T-helper 17 cell (primary cell): ENCODE measurements at places on chromosomes 1 and 21.

DNA sequence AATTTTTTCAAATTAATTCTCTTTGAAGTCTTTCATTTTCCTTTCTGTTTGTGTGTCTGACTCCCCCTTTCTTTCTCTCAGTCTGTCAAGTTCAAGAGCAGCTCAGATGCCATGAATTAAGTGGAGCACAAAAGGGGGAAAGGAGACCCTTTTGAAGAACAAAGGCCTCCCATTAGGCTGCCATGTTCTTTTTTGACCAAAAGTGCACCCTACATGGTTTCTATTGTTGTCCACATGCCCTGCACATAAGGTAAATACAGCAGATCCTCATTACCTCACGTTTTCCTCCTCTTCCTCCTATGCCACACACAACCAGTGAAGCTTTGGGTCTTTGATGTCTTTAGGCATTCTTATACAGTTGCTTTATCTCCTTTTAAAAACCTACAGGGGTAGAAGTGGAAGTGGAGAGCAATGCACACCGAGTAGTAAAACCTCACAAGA is 47.7 kb downstream of the POU2F1 start:
- H3K4me1 ChIP-seq, result peaks cover 22% of the 10 kb centered on the region
- peak overlapping the region; percentile 74 for H3K27ac ChIP-seq
- no peaks in the 10 kb centered on the region for H3K36me3 ChIP-seq
- DNase-seq, result no peak
- H3K27me3 ChIP-seq, result no peaks in the 10 kb centered on the region

GRCh38 chr1:202005958-202006357 is 4.4 kb upstream of the ELF3 start:
- H3K4me3 ChIP-seq, result no peak overlapping the region
- H3K36me3 ChIP-seq, result peaks cover 4% of the 10 kb centered on the region
- no peak for DNase-seq
- H3K27ac ChIP-seq, result no peak overlapping the region
- peaks cover 2% of the 10 kb centered on the region for H3K4me1 ChIP-seq

GRCh38 chr1:43617668-43618067 is 32.3 kb upstream of the KDM4A start:
- H3K36me3 ChIP-seq, result no peaks in the 10 kb centered on the region
- H3K4me3 ChIP-seq, result no peak overlapping the region
- no peak for DNase-seq
- peaks cover 5% of the 10 kb centered on the region for H3K4me1 ChIP-seq

DNA sequence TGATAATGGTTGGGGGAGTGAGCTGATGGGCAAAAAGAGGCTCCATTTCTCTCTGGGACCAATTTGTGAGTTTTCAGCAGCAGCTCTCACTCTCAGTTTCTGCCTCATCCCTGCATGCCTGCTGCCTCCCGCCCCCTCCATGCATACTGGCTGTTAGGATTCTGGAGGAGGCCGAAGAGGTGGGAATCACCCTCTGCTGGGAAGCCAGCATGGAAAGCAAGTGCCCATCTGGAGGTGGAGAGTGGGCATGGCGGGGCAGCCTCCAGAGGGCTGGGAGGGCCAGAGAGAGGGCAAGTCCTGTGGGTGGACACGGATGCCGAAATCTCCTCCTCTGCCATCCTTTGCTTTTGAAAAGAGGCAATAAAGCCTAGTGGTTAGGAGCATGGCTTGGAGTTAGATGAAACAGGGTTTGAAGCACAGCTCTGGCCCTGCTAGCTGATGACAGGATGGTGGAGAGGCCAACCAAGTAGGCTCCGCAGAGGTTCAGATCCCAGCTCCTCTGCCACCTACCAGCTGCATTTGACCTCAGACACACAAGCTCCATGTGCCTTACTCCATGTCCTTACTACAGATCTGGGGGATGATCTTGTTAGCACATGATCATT is 113.4 kb downstream of the GRIK3 start:
- H3K27me3 ChIP-seq, result peaks cover 14% of the 10 kb centered on the region
- no peak overlapping the region for H3K4me3 ChIP-seq
- DNase-seq, result no peak
- no peak overlapping the region for H3K27ac ChIP-seq

GRCh38 chr1:247500865-247501264 is 35.4 kb downstream of the OR2C3 start:
- H3K27me3 ChIP-seq, result peaks cover 25% of the 10 kb centered on the region
- peaks cover 2% of the 10 kb centered on the region for H3K36me3 ChIP-seq
- DNase-seq, result no peak
- H3K27ac ChIP-seq, result no peak overlapping the region

- H3K36me3 ChIP-seq, result no peaks in the 10 kb centered on the region
- no peaks in the 10 kb centered on the region for H3K4me1 ChIP-seq
- H3K27ac ChIP-seq, result no peak overlapping the region
- no peak for DNase-seq
- H3K27me3 ChIP-seq, result peaks cover 35% of the 10 kb centered on the region
Observed at GRCh38 chr21:35651196-35651595, 409.1 kb downstream of the SETD4 start.

GRCh38 chr1:234962340-234962989 is 166.2 kb downstream of the TOMM20 start:
- peak overlapping the region; percentile 59 for H3K4me3 ChIP-seq
- H3K36me3 ChIP-seq, result no peaks in the 10 kb centered on the region
- no peaks in the 10 kb centered on the region for H3K27me3 ChIP-seq
- H3K27ac ChIP-seq, result peak overlapping the region; percentile 91

DNA sequence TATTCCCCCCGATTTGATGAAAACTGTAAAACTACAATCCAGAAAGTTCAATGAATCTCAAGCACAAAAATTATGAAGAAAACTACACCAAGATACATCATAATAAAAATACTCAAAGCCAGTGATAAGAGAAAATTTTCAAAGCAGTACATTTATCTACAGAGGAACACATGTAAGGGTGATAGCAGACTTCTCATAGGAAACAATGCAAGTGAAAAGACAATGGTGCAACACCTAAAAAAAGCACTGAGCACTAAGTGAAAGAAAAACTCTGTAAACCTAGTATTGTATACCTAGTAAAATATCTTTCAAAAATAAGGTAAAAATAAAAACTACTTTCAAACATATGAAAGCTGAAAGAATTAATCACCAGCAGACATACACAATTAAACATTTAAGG is 76.1 kb upstream of the IRF2BP2 start:
- H3K4me3 ChIP-seq, result no peak overlapping the region
- no peaks in the 10 kb centered on the region for H3K36me3 ChIP-seq
- no peaks in the 10 kb centered on the region for H3K27me3 ChIP-seq
- no peak for DNase-seq
- H3K27ac ChIP-seq, result no peak overlapping the region

GRCh38 chr1:180909005-180909414 is 3.7 kb upstream of the KIAA1614 start:
- peaks cover 2% of the 10 kb centered on the region for H3K36me3 ChIP-seq
- H3K4me1 ChIP-seq, result peaks cover 9% of the 10 kb centered on the region
- DNase-seq, result no peak

GRCh38 chr1:160256396-160257046 is 5.8 kb downstream of the DCAF8 start:
- DNase-seq, result no peak
- no peaks in the 10 kb centered on the region for H3K27me3 ChIP-seq
- no peak overlapping the region for H3K27ac ChIP-seq
- peaks cover 7% of the 10 kb centered on the region for H3K36me3 ChIP-seq
- H3K4me3 ChIP-seq, result no peak overlapping the region

- no peak overlapping the region for H3K27ac ChIP-seq
- H3K27me3 ChIP-seq, result no peaks in the 10 kb centered on the region
- H3K36me3 ChIP-seq, result peaks cover 4% of the 10 kb centered on the region
- H3K4me1 ChIP-seq, result peaks cover 4% of the 10 kb centered on the region
Observed at GRCh38 chr1:193971595-193971994, 785.2 kb upstream of the B3GALT2 start.

DNA sequence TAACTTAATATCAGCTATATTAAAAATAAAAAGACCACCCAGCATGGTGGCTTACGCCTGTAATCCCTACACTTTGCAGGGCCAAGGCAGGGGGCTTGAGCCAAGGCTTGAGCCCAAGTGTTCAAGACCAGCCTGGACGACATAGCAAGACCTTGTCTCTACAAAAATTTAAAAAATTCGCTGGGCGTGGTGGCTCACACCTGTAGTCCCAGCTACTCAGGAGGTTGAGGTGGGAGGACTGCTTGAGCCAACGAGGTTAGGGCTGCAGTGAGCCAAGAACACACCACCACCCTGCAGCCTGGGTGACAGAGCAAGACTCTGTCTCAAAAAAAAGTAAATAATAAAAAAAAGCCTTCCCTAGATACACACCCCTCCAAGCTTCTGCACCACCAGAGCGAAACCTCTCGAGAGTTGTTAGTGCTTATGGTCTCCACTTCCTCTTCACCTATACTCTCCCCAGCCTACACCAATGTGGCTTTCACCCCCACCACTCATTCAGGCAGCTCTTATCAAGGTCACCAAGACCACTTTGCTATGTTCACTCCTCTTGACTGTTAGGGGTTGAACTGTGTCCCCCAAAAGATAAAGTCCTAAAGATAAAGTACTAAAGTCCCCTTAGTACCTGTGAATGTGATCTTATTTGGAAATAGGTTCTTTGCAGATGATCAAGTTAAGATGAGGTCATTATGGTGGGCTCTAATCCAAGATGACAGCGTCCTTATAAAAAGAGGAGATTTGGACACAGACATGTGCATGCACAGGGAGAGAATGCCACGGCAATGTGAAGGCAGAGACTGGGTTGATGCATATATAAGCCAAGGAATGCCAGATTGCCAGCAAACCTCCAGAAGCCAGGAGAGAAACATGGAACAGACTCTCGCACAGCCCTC is 6.8 kb upstream of the PPP1R15B start:
- no peak overlapping the region for H3K4me3 ChIP-seq
- peak overlapping the region; percentile 74 for H3K27ac ChIP-seq
- H3K27me3 ChIP-seq, result no peaks in the 10 kb centered on the region
- H3K4me1 ChIP-seq, result peaks cover 18% of the 10 kb centered on the region
- no peak for DNase-seq
- peaks cover 6% of the 10 kb centered on the region for H3K36me3 ChIP-seq

DNA sequence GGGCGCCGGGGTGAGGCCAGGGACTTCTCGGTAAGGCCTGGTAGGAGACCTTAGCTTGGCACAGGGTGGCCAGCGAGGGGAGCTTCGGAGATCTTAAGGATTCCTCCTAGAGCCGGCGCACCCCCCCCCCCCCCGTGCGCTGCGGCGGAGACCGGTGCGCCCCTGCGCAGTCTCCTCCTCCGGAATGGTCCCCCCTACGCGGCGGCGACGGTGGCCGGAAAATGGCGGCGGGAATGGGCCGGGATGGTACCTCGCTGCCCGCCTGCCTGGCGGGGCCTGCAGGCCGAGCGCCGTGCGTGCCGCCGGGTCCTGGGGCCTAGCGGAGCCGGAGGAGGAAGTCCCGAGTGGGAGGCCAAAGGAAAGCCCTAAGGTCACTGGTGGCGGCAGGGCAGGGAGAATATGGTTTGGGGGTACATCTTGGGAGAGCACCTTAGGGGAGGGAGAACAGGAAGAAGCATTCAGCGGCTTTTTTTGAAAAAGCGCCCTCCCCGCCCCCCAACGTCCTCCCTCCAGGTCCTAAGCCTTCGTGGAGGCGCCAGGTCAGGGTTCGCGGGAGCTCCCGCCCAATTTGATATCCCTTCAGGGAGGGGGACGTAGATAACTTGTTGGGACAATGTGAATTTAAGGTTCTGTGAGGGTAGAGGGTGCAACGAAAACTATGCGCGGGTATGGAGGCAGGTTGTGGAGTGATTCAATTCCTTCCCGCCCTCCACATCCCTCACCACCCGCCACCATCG is 429 bp downstream of the SRRM1 start:
- H3K27ac ChIP-seq, result peak overlapping the region; percentile 99
- peaks cover 36% of the 10 kb centered on the region for H3K4me1 ChIP-seq
- peak; percentile 44 for DNase-seq
- no peaks in the 10 kb centered on the region for H3K36me3 ChIP-seq

DNA sequence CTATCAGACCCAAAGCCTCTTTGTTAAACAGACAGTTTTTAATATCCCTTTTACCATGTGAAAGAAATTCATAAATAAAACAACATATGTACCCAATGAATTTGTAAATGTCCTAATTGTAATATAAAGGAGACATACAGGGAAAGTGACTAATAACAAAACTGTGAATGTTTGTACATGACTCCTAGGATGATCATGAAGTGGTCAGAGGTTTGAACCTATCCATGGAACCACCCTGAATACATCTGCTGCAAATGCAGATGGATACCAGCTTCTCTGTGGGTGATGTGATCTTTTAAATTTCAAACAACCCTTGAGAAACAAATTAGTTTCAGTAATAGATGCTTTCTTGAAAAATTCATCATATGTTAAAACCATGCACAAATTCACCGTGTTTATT is 16.7 kb upstream of the ACBD3 start:
- no peak for DNase-seq
- peaks cover 3% of the 10 kb centered on the region for H3K36me3 ChIP-seq
- H3K27me3 ChIP-seq, result peaks cover 25% of the 10 kb centered on the region
- H3K27ac ChIP-seq, result no peak overlapping the region
- no peak overlapping the region for H3K4me3 ChIP-seq
- H3K4me1 ChIP-seq, result no peaks in the 10 kb centered on the region

- DNase-seq, result no peak
- H3K4me3 ChIP-seq, result no peak overlapping the region
- no peak overlapping the region for H3K27ac ChIP-seq
- H3K4me1 ChIP-seq, result no peaks in the 10 kb centered on the region
Observed at GRCh38 chr1:76857973-76858372, 9.3 kb upstream of the ST6GALNAC5 start.

DNA sequence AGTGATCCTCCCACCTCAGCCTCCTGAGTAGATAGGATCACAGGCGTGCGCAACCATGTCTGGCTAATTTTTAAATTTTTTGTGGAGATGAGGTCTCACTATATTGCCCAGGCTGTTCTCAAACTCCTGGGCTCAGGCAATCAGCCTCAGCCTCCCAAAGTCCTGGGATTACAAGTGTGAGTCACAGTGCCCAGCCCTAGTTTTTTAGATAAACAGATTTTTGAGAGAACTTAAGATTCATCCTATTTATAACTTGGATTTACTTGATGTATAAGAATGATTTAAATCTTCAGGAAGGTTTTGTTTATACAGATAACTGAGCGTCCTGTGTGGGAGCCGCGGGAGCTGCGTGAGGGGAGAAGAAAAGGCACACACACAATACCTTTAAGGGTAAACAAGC is 26.2 kb downstream of the HEYL start:
- no peak overlapping the region for H3K27ac ChIP-seq
- no peak overlapping the region for H3K4me3 ChIP-seq
- no peaks in the 10 kb centered on the region for H3K36me3 ChIP-seq
- peaks cover 9% of the 10 kb centered on the region for H3K27me3 ChIP-seq
- DNase-seq, result no peak

DNA sequence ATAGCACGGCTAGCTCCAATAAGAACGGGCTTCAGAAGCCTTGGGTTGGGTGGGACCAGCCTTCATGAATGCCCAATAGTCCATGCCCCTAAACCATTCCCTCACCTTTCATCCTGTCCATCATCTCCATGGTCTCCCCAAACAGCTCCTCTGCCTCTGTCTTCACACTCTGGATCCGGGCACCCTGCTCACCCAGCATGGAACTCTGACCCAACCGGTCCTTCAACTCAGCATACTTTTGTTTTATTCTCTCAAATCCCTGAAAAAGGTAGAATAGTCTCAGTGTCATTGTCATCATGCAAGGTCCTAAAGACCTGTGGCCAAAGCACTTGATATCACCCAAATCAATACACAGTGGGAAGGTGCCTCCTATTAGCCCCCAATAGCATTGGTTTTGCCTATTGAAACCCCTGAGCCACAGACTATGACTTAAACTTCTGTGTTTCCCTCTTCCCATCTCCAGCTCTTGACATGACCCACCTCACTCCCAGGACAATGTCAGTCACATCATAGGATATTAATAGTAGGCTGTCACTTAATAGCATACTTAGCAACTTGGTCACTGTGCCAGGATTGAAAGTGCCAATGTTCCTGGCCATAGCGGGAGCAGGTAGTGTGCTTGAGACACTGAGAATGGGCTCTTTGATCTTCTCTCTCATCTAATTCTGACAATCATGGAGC is 33.0 kb downstream of the CAMK1G start:
- no peak for DNase-seq
- H3K27ac ChIP-seq, result no peak overlapping the region
- peaks cover under 1% of the 10 kb centered on the region for H3K27me3 ChIP-seq
- no peak overlapping the region for H3K4me3 ChIP-seq
- peaks cover 7% of the 10 kb centered on the region for H3K4me1 ChIP-seq
